Hepatic stellate cell (primary cell): ENCODE measurements at places on chromosomes 5 and 9.
A peak's percentile ranks its signal among the peaks of the same experiment; 100 is the strongest.

- no peak for DNase-seq
These were observed 195.0 kb downstream of the MAPKAP1 start for GRCh38 chr9:125511789-125512660.

GRCh38 chr5:139341689-139342422, at the start of gene PAIP2:
Gene PAIP2, plus strand, starts transcription at chr5:139341854. Its CDS starts 21,931 bp downstream, at chr5:139363785.
- peak; percentile 95 for DNase-seq

- DNase-seq: peak; percentile 2
These were observed 1273.0 kb downstream of the EFNA5 start for GRCh38 chr5:106397700-106398099.

DNA sequence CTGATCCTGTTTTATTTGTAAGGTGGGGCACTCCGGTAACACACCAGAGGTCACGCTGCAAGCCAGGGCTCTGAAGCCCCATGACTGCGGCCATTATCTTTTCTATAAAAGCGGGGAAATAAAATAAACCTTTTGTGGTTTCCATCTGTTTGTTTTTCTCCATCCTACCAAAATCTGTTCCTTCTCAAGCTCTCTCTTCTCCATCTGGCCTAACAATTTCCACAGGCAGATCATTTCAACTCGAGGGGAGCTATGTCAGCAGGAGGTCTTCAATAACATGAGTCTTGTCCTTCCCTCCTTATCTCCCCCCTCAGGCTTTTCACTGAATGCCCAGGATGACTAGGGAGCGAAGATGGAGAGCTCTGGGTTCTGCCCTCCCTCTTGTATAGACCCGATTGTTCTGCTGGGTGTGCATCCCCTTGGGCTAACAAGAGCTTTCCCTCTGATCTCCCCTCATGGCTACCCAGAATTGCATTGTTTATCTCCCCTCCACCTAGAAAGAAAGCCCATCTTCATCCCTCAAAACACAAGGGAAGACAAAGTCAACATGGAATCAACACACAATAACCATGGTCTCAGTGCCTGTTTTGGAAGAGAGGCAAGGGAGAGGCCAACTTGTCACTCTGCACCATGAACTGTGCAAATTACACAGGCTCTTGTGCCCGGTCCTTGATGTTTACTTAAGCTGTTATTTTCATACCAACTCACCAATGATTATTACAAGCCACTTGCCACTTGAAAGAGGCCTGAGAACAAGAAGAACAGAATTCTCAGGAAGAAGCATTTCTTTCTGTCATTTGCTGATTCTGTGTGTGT, 187.8 kb downstream of the FANCC start:
- DNase-seq: no peak

DNA sequence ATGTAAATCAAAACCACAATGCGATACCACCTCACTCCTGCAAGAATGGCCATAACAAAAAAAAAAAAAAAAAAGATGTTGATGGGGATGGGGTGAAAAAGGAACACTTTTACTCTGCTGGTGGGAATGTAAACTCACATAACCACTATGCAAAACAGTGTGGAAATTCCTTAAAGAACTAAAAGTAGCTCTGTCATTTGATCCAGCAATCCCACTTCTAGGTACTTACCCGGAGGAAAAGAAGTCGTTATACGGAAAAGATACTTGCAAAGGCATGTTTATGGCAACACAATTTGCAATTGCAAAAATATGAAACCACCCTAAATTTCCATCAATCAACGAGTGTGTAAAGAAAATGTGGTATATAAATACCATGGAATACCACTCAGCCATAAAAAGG, 205.0 kb downstream of the TENT4A start:
- DNase-seq: no peak

DNA sequence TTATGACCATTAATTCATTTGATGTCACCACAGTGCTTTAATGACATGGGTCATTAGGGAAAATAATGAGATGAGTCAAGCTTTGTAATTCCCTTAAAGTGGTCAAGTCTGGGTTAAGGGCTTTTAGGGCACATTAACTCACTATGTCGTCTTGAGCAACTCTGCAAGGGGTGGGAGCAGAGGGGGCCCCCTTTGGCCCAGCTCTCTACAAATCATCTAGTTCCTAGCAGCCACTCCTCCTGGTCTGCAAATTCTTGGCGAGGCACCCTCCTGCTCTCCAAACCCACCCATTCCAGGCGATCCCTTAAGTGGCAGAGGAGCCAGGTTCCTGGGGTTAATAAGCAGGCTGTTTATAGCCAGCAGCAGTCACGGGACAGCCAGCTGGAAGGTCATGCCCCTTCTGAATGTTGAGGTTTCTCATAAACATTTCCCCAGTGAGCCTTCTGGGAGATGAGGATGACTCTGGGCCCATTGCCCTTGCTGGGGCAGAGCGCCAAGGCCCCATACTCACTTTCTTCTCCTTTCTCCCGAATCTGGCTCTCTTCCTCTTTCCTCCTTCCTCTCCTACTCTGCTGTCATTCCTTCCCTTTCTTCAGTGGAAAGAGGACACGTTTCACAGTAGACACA, 14.3 kb upstream of the GPX3 start:
- peak; percentile 50 for DNase-seq
